ENCODE measurements at places on chromosomes 5 and 9. TPM values are rescaled to one million over a fixed set of nuclear protein-coding genes. Genes with fewer than 3 reads are reported as not detected.

Gene STING1
- 8.8 TPM for total RNA-seq

Gene ERBIN
- total RNA-seq, result 83.9 TPM

Gene RGMB
- total RNA-seq, result 11.3 TPM

Gene LHX6
- total RNA-seq, result 0.33 TPM

Gene EQTN
- total RNA-seq, result 0.22 TPM

Gene FPGS
- total RNA-seq, result 41.6 TPM

Gene SPINK1
- not detected for total RNA-seq

Gene TMEM174
- not detected for total RNA-seq

Gene C5orf52
- not detected for total RNA-seq

Gene TMC1
- total RNA-seq, result 0.79 TPM

Gene MXD3
- total RNA-seq, result 5.1 TPM

Gene STKLD1
- total RNA-seq, result 2.7 TPM

Gene BTNL3
- not detected for total RNA-seq

Gene CD14
- total RNA-seq, result 0.33 TPM

Gene ADAMTS13
- 2.0 TPM for total RNA-seq

Gene ZNF462
- 17.0 TPM for total RNA-seq

Gene GAS1
- total RNA-seq, result 13.7 TPM

Gene KIF4B
- total RNA-seq, result under 0.01 TPM

Gene TEX48
- not detected for total RNA-seq

Gene CFAP77
- not detected for total RNA-seq

Gene RABGAP1
- 63.1 TPM for total RNA-seq

Gene PCDHGB2
- 2.4 TPM for total RNA-seq

Gene CD72
- total RNA-seq, result 3.5 TPM

Gene FREM1
- total RNA-seq, result 1.5 TPM

Gene PCDHGA1
- total RNA-seq, result 0.22 TPM

Gene OBP2B
- total RNA-seq, result not detected

Gene RCL1
- 21.2 TPM for total RNA-seq
